Left lung (tissue), 14 donors: ENCODE measurements at places on chromosomes 3 and 15. TPM values are rescaled to one million over a fixed set of nuclear protein-coding genes. Genes with fewer than 3 reads are reported as not detected.

The MYL3 gene
- 8.0 TPM for polyA plus RNA-seq

DNA sequence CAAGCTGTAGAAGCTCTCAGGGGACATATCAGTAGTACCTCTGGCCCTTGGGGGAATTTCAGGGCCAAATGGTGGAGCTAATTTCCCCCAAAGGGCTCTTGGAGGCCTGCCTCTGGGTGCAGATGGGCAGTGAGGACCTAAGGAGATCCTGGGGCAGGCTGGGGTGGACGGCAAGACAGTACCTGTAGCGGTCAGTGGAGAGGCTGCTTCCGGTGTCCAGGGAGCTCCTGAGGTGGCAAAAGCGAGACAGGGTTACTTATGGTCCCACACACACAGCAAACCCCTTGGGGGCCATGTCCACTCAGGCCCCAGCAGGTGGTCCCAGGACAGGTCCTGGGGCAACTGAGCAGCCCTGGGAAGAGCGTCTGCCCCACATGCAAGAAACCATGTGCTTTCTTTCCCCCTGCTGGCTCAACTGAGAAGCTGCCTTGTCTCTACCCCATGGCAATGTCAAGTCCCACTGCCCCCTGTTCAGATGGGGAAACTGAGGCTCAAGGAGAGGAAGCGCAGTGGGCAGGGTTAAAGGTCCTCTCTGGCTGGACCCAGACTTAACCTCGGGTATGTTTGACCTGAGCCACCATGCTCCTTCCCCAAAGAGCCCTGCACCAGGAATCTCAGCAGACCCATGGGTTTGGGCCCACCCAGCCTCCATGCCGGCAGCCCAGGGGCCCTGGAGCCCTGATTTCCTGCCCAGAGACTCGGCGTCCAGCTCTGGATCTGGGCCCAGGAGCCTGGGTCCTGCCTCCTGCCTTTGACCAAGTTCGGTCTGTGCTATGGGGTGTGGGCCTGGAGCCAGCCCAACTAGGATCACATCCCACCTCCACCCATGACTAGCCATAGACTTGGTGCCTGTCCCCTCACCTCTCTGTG, 25.7 kb downstream of the IQSEC1 start:
- DNase-seq, result no peak

DNA sequence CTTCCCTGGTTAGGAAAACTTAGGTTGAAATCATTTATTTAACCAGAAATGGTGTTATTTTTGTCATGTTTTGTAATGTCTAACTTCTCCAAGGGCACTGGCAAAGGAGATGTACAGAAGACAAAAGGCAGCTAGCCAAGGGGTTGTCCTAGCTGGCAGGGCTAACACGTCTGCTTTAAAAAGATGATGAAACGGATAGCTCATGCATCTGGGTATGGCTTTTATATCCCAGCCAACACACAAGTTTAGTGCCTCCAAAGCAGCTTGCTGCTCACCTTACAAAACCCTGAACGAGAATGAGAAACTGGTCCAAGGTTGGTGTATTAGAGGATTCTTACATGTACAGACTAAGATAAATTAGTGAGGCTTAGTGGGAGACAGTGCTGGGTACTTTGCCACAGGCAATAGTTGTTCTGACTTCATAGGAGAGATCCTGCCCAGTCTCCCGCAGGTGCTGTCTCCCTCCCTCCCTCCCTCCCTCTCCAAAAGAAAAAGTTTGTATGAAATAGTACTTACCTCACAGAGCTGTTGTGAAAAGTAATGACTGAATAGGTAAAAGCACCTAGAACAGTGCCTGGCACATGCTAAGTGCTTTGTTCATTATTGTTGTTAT, 47.8 kb downstream of the KCNMB2 start:
- DNase-seq, result no peak

DNA sequence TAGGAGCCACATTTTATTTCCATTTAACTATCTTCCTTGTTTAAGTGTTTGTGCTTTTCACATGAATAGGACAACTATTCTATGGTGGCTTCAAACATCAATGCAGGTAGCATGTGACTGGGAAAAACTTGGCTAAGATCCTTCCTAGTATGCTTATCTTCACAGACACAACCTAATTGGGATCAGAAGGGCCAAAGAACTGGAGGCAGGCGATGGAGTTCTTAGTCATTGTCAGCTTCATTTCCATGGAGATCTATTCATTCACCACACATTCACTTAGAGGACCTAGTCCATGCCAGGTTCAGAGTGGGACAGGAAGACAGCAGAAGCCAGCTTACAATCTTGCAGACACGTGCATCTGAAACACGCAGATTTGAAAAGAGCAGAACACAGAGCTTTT, 277.5 kb upstream of the PPP2R3A start:
- DNase-seq, result no peak

The ISLR gene
- 60.1 TPM for polyA plus RNA-seq

DNA sequence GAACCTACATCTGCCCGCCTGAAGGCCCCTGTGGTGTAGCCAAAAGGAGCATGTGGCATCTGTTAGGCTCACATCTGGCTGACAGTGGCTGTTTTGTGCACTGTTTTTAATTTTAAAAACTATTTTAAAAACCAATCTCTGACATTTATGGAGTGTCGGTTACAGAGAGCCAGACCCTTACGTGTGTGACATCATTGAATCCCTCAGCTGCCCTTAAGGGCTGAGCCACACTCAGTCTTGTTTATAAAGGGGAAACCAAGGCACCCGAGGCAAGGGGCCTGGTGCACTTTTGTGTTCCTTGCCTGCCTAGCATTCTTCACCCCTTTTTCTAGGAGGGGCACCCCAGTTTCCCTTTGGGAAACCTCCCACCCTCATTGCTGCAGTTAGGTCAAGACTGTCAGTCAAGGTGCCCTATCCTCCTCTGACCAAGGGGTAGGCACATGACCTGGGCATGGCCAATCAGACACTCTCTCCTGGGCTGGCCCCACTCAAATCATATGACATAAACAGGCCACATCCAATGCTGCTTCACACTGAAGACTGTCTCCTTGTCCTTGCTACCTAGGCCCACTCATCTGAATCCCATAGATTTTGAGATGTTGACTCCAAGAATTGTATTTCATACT, 105.3 kb downstream of the LSM3 start:
- DNase-seq, result peak; percentile 80

DNA sequence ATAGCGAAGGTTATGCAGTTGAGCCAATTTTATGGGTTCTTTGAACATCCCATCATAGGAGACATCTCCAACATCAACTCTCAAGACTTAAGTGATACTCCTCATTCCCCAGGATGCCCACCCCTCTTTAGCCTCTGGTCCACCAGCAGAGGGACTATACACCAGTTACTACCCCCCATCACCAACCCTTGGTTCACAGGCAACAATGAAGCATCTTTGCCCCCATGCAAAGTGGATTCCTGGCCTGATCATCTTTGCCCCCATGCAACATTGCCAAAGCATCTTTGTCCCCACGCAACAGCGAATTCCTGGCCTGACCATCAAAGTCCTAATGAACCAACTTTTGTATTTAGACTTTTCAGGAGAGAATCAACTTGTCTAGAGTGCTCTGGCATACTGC, 19.1 kb downstream of the GPR15 start:
- DNase-seq, result no peak

DNA sequence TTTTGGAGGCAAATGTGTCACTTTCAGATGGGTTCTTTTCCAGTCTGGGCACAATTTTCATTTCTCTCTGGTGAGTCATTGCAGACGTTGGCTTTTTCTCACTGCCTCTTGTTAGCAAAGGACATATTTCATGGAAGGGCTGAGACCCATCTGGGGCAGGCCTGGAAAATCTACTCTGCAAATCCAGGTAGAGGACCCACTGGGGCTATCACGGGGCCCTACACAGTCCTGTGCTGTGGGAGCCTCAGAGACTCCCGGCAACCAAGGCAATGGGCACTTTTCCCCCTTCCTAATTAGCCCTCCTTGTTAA, 58.0 kb downstream of the HRH1 start:
- no peak for DNase-seq

GRCh38 chr3:33315826-33316225, 38.6 kb downstream of the FBXL2 start:
- DNase-seq, result no peak

The NLGN1 gene
- polyA plus RNA-seq, result 9.0 TPM

The CHRFAM7A gene
- 4.3 TPM for polyA plus RNA-seq

DNA sequence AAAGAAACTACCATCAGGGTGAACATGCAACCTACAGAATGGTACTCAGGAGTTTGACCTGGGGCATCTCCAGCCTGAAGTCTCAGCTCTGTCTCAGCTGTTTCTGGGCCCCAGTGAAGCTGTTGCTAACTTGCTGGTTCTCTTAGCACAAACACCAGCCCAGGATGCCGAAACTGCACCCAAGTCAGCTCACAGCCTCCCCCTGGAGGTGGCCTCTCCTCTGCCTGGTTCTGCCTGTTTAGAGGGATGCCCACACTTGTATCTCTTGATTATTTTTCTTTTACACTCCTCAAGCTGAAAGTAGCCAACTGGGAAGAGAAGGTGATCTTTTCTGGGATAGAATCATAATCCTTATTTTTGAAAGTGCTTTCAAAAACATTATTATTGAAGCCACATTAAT, 289.0 kb upstream of the RASGRP1 start:
- no peak for DNase-seq

The NANOGP8 gene
- 0.82 TPM for polyA plus RNA-seq

DNA sequence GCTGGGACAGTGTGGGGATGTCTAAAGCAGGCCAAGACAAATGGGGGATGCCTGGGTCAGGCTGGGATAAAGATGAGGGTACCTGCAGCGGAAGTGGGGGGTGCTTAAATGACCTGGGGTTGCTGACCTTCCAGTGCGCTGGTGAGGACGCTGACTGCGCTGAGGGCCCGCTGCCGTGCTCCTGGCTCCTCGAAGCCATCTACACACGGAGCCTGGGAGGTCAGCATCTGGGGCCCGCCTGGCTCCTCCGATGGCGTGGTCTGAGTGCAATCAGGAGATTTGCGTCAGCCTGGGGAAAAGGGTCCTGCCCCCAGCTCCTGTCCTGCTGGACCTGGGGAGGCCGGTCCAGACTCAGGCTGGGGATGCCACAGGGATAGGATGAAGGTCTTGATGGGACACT, 50.7 kb downstream of the SCN5A start:
- DNase-seq, result peak; percentile 20

GRCh38 chr3:176403531-176403930, 793.8 kb downstream of the TBL1XR1 start:
- no peak for DNase-seq

GRCh38 chr15:39140060-39140604, 440.7 kb upstream of the THBS1 start:
- no peak for DNase-seq

DNA sequence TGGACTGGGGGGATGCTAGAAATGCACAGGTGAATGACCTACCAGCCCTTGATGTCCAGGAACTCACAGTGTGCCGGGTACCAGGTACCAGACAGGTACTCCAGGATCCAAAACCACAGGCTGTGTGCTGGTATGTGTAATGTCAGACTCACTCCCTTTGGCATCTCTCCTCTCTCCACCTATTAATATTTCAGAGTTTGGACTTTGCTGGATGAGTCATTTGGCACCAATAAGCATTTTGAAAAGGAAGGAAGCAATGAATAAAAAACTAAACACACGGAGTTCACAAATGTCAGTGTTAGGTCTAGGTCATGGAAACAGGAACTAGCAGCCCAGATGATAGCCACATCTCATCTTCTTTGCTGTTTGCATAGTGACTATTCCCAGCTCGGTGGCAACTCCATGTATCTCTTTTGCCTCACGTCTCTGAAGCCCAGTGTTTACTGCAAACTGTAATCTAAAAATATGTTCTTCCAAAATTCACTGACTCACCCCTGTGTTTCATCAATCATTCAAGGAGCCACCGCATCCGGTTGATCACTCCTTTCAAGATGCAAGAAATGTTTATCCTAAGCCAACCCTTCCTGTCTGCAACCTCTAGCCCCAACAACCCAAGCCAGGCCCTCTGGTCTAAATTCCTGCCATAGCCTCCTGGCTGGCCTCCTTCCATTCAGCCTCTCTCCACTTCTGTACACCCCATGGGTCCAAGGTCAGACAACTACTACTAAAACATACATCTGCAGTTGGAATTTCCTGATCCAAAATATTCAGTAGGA, 8.4 kb downstream of the ITGB5 start:
- peak; percentile 30 for DNase-seq

- no peak for DNase-seq
These were observed 83.0 kb downstream of the PLOD2 start for GRCh38 chr3:146078031-146078430.

The TEX55 gene
- not detected for polyA plus RNA-seq

- peak; percentile 7 for DNase-seq
These were observed 12.9 kb downstream of the WNT5A start for GRCh38 chr3:55474213-55474632.

GRCh38 chr3:197181741-197182140, 116.7 kb downstream of the DLG1 start:
- DNase-seq, result peak; percentile 56

GRCh38 chr15:58918239-58918638, 15.2 kb downstream of the SLTM start:
- no peak for DNase-seq

The XCR1 gene
- 0.96 TPM for polyA plus RNA-seq

DNA sequence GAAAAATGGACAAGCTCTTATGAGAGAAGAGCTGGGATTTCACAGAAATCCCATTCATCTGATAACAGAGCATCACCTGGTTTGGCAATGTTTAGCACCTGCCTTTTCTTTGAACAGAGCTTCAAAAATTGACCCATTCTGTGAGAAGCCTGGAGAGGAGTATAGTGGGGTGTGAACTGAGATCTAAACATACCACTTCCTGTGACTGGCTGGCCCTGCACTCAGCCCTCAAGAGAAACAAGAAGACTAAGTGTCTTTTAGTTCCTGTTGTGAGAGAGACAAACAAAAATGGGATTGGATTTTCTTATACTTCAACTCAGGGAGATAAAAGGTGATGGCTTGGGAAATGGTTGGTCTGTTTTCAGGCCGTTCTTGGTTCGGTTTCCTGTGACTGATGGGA, 1060.2 kb downstream of the ROBO1 start:
- no peak for DNase-seq

- no peak for DNase-seq
These were observed 34.7 kb downstream of the SPTSSB start for GRCh38 chr3:161336661-161337060.

- DNase-seq, result no peak
These were observed 24.0 kb upstream of the SPTBN5 start for GRCh38 chr15:41917767-41918430.

The CTXND1 gene
- polyA plus RNA-seq, result 32.2 TPM
